ENCODE measurements at places on chromosomes 1 and 21.

DNA sequence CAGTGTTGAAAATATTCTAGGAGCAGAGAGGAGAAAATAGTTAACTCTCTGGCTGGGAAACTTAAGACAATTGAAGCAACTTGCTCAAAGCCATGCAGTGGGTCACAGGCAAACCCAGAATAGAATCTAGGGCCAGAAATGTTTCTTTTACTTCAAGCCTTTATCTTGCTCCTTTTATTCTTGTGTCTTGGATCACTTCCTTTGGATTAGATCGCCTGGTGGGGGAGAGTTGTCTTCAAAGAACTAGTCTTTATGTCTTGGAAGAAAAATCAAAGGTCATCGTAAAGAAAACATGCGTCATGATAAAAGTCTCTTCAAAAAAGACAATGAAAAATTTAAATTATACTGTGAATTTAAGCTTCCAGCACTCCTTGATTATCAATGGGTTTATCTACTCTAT lies 493.6 kb upstream of the USP24 start:
- DNase-seq = no peak

DNA sequence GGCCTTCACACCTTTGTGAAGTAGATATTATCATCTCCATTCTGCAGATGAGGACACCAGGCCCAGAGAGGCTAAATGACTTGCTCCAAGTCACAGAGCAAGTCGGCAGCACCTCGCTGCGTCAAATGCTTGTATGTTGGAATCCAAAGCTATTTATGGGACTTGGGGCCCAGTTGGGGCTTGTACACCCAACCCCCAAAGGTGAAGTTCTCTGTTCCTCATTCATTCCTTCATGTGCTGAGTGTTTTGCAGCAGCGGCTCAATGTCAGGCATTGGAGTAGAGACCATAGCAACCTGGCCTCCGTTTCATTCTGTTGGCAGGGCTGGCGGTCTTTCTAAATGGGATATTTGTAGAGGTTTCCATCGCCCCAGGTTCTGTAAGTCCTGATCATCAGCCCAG lies 113.4 kb upstream of the SLC25A33 start:
- no peak for DNase-seq

GRCh38 chr1:241841691-241842090 lies 6.3 kb upstream of the EXO1 start:
- no peak for DNase-seq

DNA sequence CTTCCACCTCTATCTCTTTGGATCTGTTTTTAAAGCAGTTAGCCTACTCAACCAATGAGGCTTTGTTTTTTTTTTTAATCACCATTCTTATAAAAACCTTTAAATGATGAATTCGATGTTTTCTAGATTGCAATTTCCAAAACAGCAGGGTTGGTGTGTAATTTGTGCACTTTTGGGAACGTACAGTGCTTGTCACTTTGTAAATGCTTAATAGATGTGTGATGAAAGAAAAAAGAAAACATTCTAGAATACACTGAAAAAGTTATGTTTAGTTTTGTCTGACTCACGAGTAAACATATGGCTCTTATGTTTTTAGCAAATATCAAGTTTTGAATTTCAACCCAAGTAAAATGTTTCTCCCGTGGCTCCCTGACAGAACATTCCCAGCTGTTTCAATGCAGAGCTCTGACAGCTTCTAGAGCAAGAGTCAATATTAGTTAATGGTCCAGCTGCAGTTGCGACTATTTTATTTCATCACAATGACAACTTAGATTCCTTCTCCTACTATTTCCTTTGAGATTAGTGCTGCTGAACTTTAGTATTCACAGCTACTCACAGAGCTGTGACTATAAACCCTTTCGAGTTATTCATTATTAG lies 362.5 kb upstream of the ADAMTS5 start:
- DNase-seq = no peak

DNA sequence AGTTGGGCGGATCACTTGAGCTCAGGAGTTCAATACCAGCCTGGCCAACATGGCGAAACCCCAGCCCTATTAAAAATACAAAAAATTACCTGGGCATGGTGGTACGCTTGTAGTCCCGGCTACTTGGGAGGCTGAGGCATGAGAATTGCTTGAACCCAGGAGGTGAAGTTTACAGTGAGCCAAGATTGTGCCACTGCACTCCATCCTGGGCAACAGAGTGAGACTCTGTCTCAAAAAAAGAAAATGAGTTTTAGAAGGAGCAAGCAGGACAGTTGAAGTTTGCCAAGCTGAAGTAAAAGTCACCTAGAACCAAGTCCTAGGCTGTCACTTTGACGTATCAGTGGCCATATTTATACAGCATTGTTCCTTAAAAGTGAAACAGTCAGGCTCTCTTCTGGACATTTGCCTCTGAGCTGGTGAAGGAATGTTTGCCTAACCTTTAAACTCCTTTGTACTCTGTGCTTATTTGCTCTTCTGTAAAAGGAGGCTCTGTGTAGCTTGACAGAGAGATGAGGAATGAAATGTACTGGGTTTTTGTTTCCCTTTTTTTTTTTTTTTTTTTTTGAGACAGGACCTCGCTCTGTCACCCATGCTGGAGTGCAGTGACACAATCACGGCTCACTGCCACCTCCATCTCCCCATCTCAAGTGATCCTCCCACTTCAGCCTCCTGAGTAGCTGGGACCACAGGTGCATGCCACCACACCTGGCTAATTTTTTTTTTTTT lies 2.8 kb downstream of the RAB4A start:
- no peak for DNase-seq

DNA sequence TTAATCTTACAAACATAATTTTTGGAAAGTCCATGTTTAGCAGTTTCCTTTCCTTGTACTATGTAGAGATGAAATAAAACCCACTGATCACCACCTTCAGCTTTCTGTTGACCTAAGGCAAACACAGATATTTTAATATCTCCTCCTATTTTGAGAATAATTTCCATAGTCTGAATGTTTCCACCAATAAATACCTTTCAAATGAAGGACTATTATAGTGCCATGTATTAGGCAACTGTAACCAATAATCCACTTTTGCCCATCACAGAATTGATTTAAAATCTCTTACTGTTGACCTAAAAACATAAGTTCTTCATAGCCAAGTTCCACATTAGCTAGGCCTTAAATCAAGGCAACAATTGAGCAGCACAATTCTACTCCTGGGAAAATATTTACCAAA lies 1.8 kb downstream of the CDC42BPA start:
- DNase-seq = no peak

DNA sequence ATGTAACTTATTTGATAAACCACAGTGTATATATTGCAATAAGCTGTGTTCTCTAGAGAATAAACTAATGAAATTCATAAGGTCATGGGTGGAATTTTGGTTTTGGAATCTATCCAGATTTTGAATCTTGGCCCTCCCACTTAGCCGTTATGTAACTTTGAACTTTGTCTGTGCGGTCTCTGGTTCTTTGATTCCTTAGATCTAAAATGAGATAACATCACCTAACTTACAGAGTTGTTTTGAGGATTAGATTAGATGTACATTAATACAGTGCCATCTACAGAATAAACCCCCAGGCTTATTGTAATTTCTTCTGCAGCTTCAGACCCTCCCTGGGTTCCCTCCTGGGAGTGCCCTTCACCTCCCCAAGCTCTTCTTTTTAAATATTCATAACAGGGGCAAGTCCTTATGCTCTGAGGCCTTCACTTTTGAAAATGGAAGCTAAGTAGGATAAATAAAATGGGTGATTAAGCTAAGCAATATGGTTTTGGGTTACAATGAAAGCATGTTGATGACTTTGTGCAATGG lies 124.3 kb downstream of the ATG4C start:
- no peak for DNase-seq

Measured in neuronal stem cell (in vitro differentiated cells).